Hindlimb muscle (tissue), 1 donor: ENCODE measurements at places on chromosomes 6 and 20. TPM values are rescaled to one million over a fixed set of nuclear protein-coding genes. Genes with fewer than 3 reads are reported as not detected.
A peak's percentile ranks its signal among the peaks of the same experiment; 100 is the strongest.

- peak; percentile 90 for DNase-seq
Measured at GRCh38 chr6:157669747-157670216, 153.3 kb upstream of the SNX9 start.

Gene COL9A3
- 10.6 TPM for polyA plus RNA-seq

DNA sequence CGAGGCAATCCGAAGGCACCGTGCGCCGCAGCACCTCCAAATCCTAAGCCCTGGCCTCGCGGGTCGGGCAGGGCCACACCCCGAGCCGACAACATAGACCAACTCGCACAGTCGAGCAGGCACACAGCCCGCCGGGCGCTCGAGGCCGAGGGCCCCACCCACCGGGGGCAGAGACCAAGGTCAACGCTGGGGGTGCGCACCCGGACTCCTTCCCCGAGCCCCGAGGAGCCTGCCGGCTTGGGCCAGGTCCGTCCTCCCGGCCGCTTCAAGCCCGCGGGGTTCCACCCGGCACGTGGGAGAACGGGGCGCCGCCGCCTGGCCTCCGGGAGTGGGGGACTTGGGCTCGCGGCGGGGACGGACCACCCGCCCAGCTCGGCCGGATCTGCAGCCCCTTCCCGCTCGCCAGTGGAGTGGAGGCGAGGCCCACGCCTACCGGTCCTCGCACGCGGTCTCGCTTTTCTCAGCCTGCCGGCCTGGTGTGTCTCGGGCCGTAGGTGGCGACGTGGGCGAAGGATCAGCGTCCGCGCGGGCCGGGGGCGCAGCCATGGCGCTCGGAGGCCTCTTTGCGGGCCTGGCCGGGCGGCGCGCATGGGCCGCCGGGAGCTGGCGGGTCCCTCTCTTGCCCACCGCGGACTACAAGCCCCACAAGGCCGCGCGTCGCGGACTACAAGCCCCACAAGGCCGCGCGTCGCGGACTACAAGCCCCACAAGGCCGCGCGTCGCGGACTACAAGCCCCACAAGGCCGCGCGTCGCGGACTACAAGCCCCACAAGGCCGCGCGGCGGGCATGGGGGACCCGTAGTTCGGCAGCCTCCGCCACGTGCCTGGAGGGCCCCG is at the start of gene UCKL1:
Gene UCKL1, minus strand, starts transcription at position 590 of the 837 bp plus-strand sequence. Its CDS starts 44 bp downstream, at position 546.
- peak; percentile 93 for DNase-seq

DNA sequence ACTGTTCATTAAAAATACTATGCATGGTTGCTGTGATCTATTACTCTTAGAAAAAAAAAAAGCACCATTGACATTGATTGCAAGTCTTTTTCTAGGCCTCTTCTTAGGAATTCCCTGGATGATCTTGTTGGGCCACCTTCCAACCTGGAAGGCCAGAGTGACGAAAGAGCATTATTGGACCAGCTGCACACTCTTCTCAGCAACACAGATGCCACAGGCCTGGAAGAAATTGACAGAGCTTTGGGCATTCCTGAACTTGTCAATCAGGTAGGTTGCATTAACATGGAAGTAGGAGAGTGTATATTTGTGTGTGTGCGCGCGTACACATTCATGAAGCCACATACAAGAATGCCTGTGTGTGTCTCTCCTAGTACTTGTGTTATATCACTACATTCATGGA is 140.4 kb downstream of the NCOA3 start:
- DNase-seq, result no peak

DNA sequence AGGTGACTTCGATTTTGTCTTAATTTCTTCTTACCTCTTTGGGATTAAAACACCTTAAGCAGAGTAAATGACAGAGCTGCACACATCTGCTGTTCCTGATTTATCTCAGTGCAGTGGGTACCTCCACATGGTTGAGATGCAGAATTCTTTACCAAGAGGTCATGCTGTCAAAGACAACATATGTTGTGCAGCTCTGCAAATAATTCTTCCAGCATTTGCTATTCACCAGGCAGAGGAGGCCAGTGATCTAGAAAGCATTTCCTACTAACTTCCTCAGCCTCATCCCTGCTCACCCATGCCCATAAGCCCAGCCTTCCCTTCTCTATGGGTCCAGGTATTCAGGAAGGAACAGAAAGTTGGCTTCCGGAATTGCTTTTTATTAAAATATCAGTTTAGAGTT is 109.3 kb downstream of the THBS2 start:
- no peak for DNase-seq

DNA sequence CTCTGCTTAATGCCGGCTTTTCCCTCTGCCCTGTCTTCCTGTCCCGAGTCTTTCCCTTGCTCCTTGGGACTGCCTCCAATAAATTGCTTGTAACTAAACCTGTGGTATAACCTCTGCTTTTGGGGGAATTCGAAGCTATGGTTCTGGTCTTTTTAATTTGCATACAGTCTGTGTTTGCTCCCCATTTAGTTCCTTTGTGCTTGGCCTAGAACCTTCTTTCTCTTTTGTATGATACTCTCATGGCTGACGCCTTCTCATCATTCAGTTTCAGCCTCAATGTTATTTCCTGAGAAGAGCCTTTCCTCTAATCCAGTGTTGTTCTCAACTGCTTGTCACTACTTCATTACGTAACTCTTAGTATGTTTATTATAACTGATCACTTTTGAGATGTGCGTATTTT is 248.0 kb downstream of the PHF3 start:
- DNase-seq, result no peak

Gene CEP57L1
- 18.5 TPM for polyA plus RNA-seq

GRCh38 chr6:87071683-87072082 is 23.2 kb downstream of the CGA start:
- DNase-seq, result no peak

DNA sequence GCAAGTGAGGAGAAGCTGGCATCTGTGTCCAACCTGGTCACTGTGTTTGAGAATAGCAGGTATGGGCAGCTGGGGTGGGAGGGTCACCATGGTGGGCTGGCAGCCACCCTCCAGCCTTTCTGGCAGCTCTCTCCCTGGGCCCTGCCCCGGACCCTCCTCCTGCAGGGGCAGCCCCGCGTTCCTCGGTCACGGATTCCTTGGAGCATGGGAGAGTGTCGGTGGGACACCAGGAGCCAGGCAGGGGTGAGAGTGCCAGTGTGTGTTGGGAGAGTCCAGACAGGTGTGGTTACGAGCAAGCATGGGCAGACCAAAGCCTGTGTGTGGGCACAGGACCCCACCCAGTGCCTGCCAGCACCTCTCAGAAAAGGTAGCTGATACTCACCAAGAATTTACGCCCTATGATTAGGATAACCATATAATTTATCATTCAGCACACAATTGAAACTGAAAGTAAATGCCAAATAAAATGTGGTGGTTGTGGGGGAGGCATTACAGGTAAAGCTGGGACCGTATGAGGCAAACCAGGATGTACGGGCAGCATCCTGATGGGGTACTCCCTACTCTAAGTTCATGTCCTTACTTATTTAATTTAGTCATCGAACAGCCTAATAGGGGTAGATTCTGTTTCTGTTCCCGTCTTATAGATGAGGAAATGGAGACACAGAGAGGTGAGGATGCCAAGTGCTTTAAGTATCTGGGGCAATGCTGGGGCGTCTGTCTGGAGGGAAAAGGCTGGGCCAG is 542 bp downstream of the FGD2 start:
- DNase-seq, result no peak

Gene ANGPT4
- 0.18 TPM for polyA plus RNA-seq

Gene DZANK1
- polyA plus RNA-seq, result 2.1 TPM

DNA sequence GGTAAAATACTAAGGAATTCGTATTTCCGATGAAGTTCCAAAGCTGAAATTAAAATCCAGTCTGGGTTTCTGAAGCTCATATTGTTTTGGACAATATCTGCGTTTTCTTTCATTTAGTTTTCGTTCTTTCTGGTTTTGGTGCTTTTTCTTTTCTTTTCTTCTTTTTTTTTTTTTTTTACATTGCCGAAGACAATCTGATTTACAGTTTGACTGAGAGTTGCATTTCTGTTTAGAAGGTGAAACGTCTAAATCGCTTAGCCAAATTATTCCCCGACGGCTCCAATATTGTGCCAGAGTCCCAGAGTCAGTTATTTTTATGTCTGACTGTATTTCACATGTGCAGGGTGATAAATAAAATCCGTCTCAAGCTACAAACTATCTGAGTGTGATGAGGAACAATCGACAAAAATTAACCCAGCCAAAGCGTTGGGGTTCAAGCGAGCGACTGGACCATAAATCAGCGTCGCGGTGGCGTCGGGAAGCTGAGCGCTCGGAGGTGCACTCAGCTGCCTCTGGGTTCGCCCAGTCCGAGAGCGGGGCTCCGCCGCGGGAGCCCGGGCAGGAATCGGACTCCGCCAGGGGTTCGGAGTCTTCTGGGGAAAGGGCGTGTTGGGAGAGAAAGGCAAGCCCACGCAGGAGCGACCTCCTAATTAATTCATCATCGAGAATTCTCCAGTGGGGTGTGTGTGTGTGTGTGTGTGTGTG is 8.2 kb upstream of the TBX18 start:
- DNase-seq, result no peak

Gene SLC52A3
- 0.61 TPM for polyA plus RNA-seq

DNA sequence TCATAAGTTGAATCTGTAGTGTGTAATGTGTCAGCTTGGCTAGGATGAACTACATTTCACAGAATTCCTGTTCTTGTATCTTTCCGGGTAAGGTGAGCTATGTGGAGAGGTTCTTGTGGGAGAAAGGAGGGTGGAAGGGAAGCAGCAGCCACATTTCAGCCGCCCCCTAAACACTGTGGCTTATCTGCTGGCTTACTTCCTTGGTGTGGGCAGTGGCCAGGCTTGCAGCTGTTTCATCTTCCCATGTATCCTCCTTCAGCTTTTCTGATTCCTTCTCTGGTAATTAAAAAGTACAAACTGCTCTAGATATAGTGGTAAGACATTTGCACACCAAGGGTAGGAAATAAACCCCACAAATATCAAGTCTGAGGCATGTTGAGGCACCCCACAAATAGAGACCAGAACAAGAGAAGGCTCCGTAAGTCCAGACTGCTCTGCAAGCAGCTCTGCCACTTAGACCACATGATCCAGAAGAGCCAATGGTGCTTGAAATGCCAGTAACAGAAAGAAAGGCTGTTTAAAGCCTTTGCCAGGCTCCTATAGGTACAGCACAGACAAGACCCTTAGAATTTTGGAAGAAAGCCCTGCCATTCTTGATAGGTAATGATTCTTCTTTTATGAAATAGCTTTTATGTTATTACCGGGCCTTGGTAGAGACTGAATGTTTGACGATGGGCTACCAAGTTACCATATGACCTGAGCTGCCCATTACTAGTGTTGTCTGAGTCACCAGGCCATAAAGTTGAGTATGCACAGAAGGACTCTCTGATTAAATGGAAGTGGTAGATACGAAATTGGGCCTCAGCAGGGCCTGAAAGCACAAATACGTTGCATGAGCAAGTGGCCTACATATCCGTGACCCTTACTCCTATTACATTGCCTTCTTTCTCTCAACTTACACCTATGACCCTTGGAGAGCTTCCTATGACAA is 215.0 kb upstream of the SGK1 start:
- no peak for DNase-seq

Gene ZNF165
- 0.56 TPM for polyA plus RNA-seq

DNA sequence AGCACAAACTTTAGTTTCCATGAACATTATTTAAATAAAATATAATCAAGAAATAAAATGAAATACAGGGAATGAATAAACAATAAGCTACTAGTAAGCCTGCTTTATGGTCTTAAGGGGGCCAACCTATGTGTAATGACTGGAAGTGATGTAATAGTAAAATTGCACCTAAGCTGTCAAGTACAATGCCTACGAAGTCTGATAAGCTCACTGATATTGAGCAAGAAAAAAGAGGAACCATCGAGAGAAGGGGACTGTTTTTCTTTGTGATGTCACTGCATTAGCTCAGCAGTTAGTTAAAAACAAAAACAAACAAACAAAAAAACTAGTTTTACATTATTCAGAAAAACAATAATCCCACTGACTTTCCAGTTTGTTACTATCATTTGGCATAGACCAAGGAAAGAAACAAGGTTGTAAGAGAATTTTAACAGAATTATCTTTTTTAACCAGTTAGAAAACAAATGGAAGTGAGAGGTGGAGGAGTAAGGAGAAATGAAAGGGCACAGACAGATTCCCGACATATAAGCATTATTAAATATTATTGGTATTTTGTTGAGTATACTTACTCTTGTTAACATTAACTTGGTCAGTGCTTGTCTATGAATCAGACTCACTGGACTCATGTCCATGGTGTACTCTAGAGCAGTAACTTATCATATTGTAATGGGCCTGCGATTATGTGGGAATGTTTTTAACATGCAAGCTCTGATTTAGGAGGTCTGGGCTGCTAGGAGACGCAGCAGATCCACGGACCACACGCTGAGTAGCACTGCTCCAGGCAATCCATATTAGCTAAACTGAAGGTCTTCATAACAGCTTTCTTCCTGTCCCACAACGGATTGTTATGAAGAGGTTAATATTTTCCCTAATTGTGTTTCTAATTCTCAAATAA is 99.6 kb upstream of the HMGCLL1 start:
- DNase-seq, result no peak

DNA sequence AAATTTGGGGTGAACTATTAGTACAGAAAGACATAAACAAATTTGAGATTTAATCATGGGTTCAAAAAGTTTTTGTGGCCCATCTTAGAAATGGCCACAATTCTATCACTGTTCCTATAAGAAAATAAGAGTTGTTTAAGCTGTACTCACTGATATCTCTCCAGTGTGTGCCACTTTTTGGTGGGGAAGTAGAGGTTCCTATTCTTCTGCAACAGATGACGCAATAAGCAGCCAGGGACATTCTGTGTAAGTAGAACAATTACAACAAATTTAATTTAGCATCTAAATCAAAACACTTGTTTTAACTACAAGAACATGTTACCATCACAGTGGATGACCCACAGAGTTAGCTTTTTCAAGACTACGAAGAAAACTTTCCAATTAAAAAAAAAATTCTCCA is 9.9 kb downstream of the SERAC1 start:
- DNase-seq, result no peak

DNA sequence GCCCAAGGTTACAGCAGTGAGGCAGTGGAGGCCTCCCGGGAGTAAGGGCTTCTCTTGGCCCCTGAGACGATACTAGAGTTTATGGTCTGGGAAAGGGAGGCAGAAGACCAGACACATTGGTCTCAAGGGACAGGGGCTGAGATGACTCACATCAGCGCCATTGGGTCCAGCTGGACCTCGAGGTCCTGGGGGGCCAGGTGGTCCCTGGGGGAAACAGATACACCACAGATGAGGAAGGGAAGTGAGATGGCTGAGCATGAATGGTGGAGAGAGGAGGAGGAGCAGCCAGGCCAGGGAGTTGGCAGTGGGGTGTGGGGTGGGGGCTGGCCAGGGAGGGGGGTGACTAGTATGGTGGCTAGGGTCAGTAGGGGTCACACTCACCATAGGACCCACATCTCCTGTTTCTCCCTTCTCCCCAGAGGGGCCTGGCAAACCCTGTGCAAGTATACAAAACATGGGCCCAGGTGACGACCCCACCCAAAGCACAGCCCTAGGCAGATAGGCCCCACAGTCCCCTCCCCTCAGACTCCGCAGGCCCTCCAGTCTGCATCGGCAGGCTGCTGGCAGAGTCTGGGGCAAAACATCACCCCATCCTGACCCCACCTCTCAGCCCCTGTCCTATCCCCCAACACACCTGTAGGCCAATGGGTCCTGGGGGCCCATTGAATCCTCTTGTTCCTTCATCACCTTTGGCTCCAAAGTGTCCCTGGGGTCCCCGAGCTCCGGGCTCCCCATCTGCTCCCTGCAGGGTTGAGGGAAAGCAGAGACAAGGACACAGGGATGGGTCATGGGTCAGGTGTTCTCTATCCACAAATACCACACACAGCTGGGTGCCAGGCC is 21.9 kb downstream of the COL11A2 start:
- no peak for DNase-seq
